ENCODE measurements at places on chromosomes 3 and 15. TPM values are rescaled to one million over a fixed set of nuclear protein-coding genes. Genes with fewer than 3 reads are reported as not detected.

The LHFPL4 gene
- polyA plus RNA-seq: 0.03 TPM

The CAPN3 gene
- 32.5 TPM for polyA plus RNA-seq

The ARHGAP11A gene
- polyA plus RNA-seq: 35.8 TPM

The PAK6 gene
- 8.7 TPM for polyA plus RNA-seq

The ATR gene
- 29.1 TPM for polyA plus RNA-seq
